ENCODE measurements at places on chromosomes 3 and 15.

GRCh38 chr15:62071711-62072308, 5.0 kb downstream of the C2CD4A start:
- no peak for DNase-seq

GRCh38 chr3:159813822-159814531, 174.7 kb upstream of the IL12A start:
- DNase-seq = no peak

DNA sequence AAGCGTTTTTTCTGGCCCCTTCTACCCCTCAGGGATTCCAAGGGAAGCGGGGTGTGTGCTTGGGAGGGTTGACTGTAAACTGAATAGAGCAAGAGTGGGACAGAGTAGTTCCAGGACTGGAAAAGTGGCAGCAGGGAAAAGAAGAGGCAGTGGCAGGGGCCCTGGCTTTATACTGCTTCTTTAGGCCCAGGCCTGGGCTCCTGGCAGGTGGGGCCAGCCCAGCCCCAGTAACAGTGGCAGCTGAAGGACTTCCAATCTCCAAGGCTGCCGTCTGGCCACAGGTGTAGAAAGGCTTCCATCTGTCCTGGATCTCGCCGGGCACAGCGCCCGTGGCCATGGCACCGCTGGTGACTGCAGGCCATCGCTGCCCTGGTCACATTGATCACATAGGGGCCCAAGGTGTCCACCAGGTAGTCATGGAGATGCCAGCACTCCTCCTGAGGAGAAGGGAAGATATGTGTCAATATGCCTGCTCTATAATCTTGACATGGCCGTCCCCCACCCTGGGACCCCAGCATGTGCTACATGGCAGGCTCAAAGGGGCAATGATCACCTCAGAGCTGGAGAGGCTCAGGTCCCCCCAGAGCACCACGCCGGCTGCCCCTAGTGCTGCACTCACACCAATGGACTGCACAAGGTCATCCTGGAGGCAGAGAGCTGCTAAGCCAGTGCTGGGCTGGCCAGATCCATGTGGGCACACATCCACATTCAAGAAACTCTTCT, 1.0 kb upstream of the IFRD2 start:
- no peak for DNase-seq

- DNase-seq = no peak
Observed at GRCh38 chr3:99562138-99562537, 76.3 kb upstream of the COL8A1 start.

DNA sequence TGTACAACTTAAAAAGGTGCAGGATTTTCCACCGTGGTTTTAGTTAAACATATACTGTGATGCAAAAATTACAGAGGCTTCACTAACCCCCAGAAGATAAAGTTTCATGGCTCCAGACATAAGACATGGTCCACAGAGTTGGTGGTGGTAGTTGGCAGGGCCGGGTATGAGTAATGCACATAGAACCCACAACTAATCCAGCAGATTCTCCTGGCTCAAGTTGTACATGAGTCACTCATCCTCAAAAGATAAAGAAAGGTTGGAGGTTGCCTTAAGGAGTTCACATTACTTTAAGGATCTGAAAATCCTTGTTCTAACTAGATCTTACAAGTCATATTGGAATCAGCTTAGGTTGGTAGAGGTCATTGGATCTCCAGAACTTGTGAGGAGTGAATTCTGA, 98.3 kb upstream of the ZBTB20 start:
- DNase-seq = no peak
